ENCODE measurements at places on chromosomes 3 and 15. TPM values are rescaled to one million over a fixed set of nuclear protein-coding genes. Genes with fewer than 3 reads are reported as not detected.

- ATAC-seq = no peak
These were observed 41.5 kb downstream of the GPD1L start for GRCh38 chr3:32147933-32148332.

DNA sequence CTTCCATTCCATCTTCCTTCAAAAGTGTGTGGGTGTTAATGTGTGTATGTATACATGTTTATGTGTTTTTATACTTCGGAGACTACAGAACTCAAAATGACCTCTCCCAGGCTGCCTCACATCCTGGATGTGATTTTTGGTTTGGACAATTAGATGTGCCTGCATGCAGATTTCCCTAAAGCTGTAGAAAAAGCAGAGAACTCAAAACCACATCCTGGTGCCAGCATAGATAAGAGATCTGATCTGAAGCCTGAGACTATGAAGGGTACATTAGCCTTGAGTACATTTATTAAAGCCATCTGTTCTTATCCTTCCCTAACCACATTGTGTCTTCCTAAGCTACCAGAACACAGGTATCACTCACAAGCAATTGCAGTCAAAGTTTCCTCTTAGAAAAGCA, 319.4 kb upstream of the RASGRP1 start:
- no peak for ATAC-seq

- no peak for ATAC-seq
These were observed 239.9 kb upstream of the TPM1 start for GRCh38 chr15:62802612-62803011.

Gene CCDC9B
- total RNA-seq = 21.3 TPM

Gene P3H2
- total RNA-seq = 15.0 TPM

DNA sequence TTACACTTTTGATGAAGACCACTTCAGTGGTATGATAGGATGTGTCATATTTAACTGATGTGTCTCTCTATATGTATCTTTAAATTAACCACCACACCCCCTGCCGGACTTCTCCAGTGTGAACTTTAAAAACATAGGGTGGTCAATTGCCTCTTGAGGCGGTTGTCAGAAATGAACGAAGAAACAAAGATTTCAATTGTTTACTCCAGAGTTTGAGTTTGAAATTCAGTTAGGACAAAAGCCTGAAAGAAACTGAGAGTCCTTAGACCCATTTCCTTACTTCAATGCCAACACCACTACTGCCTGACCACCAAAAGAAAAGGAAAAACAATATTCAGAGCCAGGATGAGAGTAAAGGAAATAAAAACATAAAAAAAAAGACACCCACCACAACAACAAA, 40.2 kb downstream of the VGLL3 start:
- no peak for ATAC-seq

DNA sequence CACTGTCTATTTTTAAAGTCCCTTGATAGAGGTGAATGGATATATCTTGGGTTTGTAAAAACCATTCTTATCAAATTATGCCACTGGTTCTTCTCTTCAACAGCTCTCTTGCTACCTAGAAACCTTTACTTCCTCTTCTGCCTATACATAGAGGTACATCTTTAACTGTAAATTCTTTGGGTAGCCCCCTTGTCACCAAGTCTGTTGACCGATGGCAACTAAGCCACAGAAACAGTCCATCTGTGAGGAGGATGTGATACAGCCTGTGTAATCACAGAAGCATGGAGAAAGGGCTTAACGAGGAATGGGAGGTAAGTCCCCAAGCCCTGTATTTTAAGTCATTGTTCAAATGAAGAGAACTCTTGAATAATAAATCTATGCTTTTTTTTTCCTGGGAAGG, 246.5 kb upstream of the MDFIC2 start:
- no peak for ATAC-seq

DNA sequence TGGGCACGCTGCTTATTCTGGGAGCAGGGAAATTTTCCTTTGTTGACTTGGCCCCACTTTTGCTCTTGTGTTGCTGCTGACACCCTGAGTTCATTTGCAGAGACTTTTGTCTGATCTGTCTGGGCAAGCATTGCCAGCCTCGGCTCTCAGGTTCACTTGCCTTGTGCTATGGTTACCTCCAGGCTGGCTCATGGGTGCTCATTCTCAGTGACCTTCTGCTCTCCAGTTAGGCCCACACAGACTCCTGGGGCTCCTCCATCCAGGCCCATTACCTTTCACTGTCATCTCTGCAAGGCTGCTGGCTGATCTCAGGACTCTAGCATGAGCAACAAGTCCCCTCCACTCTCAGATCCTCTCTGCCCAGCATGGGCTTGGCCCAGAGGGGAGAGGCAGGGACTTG, 108.3 kb downstream of the IL20RB start:
- peak; percentile 52 for ATAC-seq

- no peak for ATAC-seq
These were observed 44.7 kb upstream of the INO80 start for GRCh38 chr15:41160639-41161315.

DNA sequence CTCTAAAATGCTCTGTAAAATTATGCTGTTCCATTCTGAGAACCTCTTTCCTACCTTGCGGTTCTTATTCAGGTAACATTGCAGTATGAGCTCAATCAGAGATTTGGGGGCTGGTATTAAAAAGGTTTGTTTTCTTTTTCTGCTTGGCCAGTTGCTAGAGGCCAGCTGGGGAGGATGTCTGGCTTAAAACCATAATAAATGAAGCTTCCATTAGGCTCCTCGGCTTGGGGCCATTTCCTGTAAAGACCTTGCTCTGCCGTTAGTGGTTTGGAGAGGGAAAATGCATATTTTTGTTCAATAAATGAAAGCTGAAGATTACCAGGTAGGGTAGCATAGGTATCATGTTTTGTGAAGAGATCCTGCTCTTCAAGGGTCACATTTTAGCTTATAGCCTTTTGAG, 55.2 kb downstream of the MCTP2 start:
- no peak for ATAC-seq

Gene MELTF
- total RNA-seq = 2.8 TPM

Gene CELF6
- total RNA-seq = not detected

DNA sequence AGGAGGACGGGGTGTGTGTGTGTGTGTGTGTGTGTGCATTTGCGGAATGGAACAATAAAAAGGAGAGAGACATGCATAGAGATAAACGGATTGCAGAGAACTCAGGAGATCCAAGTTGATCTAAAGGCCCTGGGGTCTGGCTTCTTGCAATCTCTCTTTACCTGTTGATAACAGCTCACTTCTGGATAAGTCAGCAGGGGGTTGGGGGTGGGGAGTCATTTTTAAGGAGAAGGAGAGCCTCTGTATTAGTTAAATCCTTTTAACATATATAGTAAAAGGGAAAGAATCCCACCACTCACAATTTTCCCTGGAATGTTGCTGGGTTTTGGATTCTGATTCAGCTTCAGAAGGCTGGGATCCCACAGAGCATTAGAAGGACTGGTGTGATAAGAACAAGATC, 87.5 kb upstream of the MITF start:
- ATAC-seq = no peak

GRCh38 chr3:120144267-120144666, 50.0 kb upstream of the GSK3B start:
- ATAC-seq = no peak
